ENCODE measurements at places on chromosomes 5 and 9.
A peak's percentile ranks its signal among the peaks of the same experiment; 100 is the strongest.

DNA sequence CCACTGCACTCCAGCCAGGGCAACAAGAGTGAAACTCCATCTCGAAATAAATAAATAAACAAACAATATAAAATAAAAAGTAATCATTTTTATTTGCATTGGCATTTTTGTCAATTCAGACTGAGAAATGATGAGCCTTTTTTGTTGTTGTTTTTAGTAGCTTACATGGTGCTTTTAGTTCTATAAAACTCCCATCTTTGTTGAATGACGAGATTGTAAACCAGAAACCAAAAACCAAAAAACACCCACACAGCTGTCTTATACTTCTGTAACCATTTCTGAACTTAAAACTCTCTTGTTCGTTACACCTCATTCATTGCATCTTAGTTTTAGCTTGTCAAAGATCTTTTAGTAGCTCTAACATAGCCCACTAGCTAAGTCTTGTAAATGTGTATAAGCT, 44.7 kb downstream of the GGTA1 start:
- DNase-seq, result no peak

DNA sequence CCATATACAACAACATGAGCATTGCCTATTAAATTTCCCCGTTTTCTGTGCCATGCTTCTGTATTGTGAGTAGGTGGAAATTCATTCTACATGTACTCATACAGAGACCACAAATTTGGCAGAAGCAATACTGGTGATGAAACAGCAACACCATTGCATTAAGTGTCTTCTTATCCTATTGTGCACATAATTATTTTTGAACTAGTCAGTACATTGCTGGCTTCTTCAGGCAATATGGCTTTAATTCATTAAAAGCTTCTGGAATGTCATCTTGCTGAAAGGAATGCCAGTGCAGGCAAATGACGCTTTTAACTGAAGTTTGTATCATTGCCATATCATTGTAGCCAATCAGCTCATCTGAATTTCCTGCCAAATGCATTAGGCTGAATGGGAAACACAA, 82.6 kb downstream of the KIAA1958 start:
- no peak for DNase-seq

DNA sequence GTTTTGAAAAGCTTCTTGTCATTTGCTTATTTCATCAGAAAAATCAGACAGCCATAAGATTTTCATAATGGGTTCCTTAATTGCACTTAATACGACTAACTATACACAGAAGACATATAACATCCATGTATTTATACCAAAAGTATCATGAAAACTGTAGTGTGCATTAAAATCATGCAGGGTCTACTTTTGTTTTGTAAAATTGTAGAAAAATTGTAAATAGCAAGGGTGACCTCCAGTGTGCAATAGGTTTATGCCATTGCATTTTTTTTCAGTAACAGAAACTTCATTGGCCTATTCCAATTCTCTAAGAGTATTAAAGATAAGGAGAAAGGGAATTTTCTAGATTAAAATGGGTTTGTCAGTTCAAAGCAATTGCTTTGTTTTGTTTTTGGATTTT, 307.6 kb downstream of the KIAA0825 start:
- DNase-seq, result no peak

GRCh38 chr9:131847665-131848354, 107.9 kb upstream of the RAPGEF1 start:
- no peak for DNase-seq

DNA sequence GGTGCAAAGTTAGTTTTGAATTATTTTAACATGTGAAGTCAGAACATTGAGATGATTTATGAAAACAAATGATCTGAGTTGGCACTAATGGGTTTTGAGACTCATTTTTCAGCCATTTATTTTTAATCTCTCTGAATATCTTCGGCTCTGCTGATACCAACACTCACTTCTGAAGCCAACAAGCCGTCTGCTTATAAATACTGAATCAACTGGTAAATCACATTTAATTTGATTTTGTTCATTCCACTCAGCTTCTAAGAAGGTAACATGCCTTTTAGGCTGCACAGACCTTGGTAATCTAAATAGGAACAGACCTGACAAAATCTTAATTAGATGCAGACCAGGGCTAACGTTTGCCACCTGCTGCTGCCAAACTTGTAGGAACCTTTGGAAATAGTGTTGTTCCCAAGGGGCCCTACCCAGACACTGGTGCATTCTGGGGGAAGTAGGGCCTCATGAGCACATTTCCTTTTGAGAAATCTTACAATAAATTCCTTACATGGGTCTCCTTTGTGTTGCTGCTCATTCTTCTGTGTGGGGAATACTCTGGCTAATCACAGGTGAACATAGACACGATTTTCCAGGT, 182.2 kb downstream of the KCTD16 start:
- DNase-seq, result no peak

GRCh38 chr9:23412458-23412857, 413.6 kb downstream of the ELAVL2 start:
- DNase-seq, result no peak

GRCh38 chr9:106643211-106643930, 219.6 kb upstream of the ZNF462 start:
- no peak for DNase-seq

GRCh38 chr9:68999393-69000105, 14.4 kb downstream of the PRKACG start:
- peak; percentile 23 for DNase-seq

DNA sequence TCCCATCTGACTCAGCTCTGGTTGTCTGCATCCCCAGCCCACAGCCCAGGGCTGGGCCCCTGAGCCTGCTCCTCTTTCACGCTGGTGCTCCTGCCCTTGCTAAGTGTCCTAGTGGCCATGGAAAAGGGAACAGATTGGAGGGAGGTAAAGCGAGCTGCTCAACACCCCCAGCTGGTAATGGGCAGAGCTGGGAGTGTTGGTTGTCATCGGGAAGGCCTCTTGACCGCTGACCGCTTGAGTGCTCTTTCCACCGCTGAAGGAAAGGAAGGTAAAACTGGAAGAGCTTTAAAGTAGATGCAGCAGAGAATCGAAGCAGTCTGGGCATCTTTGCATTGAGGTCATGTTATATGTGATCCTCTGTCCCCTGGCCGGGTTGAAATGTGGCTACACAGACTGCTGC, 60.2 kb downstream of the CRB2 start:
- DNase-seq, result no peak
